ENCODE measurements at places on chromosomes 7 and 10.
A peak's percentile ranks its signal among the peaks of the same experiment; 100 is the strongest.

DNA sequence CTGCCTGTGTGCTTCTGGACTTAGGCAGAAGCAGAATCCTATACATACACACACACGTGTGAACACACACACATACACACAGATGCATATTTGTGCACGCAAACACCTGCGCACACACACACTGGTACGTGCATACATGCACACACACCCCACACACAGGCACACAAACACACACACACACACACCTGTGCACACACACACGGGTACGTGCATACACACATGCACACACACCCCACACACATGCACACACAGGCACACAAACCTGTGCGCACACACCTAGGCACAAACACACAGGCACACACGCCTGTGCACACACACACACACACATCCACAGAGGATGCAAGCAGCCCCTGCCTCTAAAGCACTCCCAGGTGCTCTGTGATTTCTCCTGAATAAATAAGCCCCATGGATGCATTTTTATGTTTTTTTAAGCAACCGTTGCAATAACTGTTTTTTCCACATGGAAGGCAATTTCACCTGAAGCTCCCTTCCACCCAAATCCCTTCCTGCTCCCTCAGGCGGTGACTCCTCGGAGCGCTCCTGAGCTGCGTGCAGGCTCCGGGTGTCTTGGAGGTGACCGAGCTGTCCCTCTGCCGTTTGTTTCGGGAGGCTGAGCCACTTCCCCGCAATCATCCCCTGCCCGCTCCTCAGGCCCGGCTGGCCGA lies 41.5 kb upstream of the PDGFA start:
- DNase-seq = no peak

GRCh38 chr10:97123765-97124164 lies 62.0 kb downstream of the SLIT1 start:
- DNase-seq = no peak

DNA sequence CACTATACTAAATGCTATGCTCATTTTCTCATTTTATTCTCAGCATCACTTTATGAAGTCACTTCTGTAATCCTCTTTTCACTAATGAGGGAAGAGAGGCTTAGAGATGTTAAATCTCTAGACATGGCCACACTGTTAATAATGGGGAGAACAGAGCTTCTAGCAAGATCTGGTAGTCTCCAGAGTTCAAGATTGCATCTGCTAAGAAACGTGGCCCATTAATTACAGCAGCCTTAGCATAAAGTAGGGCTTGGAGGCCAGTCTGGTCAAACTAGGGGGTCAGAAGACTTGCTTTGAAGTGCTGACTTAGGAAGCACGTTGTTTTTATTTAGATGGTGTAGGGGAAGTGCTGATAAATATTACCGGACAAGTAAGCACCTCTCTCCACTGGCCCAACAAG lies 29.3 kb downstream of the ARL4A start:
- DNase-seq = no peak

GRCh38 chr7:74395745-74396311 lies 57.9 kb upstream of the GTF2IRD1 start:
- no peak for DNase-seq

DNA sequence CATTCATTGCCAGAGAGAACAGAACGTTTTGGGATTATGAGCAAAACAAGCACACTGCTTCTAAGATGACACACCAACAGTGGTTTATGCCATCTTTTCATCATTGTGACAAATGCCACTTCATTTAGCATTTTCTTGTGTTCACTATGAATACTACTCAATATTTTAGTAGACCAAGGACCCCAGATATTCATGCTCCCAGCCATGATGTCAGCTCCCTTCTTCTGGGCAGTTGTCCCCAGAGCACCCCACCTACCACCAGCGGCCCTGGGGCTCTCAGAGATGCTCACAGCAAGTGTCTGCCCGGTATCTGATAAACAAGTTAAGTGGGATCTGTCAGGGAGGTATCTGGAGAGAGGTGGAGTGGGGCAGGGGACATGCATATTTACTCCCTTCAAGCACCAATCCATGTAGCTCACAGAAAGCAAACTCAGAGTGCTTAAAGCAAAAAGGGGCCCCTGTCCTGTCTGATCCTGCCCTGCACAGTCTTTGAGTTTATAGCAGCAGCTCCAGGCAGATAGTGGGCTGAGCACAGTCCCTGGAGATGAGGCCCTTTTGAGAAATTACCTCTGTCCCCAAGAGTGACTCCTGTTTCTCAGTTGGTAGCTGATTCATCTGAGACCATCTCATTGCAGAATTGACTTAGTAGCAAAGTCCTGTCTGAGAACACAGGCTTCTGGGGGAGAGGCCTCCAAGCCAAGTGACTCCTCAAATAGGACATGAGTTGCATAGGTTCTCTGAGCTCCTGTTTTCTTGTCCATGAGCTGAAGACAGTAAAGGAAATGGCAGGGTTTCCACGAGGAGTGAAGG lies 281.8 kb upstream of the KLF6 start:
- DNase-seq = peak; percentile 21

GRCh38 chr10:91564508-91564907 lies 68.4 kb downstream of the PPP1R3C start:
- no peak for DNase-seq

- no peak for DNase-seq
These were observed 5.3 kb downstream of the NEUROG3 start for GRCh38 chr10:69567920-69568319.

GRCh38 chr7:140726281-140726680 lies 29.8 kb downstream of the NDUFB2 start:
- DNase-seq = no peak

- no peak for DNase-seq
These were observed 33.2 kb downstream of the PNPLA8 start for GRCh38 chr7:108492742-108493141.

GRCh38 chr10:32314588-32314987 lies 32.4 kb downstream of the EPC1 start:
- DNase-seq = no peak

GRCh38 chr7:66013938-66014337 lies 31.9 kb upstream of the GUSB start:
- no peak for DNase-seq

DNA sequence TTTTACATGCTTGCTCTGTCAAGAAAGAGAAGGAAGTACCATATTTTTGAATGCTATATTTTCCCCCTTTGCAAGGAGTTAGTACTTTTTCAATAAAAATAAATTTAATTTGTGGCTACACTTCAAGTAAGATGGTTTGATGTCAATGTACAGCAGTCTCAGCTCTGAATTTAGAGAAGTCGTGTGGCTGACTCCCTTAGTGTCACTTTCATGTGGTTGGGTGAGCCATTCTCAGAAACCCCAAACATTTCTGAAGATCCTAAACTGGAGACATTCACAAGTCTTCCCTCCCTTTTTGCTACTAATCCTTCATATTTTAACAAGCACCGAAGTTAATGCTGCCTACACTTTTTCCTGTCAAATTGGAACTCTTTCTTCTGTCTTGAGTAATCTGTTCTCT lies 244.4 kb downstream of the DYNC1I1 start:
- DNase-seq = no peak

Data from stimulated activated naive CD8-positive, alpha-beta T cell treated with anti-CD3 and anti-CD28 coated beads, Interleukin-15, amount 100 ng/mL, for 72 hours (primary cell).